Mucosa of gallbladder (tissue), 1 donor: ENCODE measurements at places on chromosomes 5 and 9. TPM values are rescaled to one million over a fixed set of nuclear protein-coding genes. Genes with fewer than 3 reads are reported as not detected.

- DNase-seq = no peak
Measured at GRCh38 chr9:119844431-119844830, 475.2 kb upstream of the BRINP1 start.

DNA sequence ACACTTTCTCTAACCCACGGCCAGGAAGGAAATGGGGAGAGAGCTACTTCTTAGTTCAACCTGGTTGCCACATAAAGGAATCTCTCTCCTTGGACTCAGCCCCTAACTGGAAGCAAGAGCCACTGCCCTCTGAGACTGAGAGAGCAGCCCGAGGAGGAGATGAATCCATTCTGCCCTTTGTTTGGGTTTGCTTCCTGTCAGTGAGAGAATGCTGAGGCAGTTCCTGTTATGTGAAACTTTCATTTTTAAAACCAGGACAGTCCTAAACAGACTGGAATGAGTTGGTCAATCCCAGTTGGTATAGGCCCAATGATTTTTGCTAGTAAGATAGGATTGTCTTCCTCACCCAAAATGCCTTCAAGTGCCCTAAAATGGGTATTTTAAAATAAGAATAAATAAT lies 205.1 kb downstream of the NTRK2 start:
- DNase-seq = no peak

DNA sequence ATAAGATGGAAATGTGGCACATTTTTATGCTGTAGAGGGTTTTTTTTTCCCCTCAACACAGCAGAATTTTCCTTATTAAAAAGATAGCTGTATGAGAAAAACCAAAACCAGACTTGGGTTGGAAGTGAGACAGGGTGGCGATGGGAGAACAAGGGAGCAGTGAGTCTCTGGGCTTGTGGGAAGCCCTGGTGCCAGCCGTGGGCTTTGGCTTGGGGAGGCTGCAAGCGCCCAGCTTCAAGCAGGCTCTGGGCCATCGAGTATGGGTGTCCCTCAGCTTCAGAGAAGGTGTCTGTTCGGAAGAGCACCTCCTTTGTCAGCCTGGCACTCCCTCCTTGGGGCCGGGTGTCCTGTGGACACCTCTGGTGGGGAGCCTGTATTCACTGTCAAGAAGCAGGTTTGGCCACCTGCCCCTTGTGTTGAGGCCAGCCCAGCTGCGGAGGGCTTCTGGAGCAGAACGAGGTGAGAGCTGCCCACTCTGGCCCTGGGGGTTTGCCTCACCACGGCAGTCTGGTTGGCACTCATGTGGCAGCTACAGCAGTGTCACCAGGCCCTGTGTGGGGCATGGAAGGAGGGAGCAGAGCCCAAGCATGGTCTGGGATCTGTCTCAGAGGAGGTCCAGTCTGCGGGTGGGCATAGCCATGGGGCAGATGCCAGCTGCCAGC lies 37.6 kb upstream of the ANGPTL2 start:
- no peak for DNase-seq

CDH10 gene
- total RNA-seq = 0.14 TPM

PCDHA10 gene
- total RNA-seq = 2.9 TPM
